Activated CD8-positive, alpha-beta memory T cell treated with anti-CD3 and anti-CD28 coated beads, Interleukin-2, amount 50 U/mL, for 48 hours (primary cell): ENCODE measurements at places on chromosomes 2 and 18.
A peak's percentile ranks its signal among the peaks of the same experiment; 100 is the strongest.

DNA sequence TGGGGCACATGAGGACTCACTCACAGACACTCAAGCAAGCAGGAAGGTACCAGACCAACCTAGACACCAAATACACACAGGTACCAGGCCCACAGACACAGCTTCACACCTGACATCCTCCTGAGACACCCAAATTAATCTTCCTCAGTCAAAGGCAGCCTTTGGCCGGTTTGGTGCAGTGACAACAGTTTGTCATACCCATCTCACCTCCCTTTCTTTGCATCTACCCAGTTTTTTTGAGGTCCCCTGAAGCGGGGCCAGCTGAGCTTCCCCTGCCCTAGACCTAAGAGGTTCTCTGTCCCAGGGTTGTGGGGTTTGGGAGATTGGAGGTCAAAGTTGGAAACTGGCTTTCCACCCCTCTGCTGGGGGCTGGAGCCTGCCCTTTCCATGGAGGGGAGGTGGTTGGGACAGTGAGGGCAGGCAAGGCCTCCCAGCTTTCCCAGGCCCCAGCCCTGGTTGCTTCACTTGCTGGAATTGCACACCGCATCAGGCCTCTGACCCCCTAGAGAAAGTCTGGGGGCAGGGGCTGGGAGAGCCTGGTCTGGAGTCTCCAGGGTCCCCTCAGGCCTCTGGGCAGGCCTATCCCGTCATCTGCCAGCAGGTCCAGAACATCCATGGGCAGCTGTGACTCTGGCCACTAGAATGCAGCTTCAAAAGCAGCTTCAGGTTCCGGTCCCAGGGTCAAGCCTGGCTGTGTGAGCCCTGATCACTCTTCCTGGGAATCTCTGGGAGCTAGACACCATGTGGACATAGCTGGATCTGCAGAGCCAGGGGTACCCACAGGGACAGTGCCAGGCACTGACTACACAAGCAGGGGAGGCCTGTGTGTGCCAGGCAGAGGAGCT, 12.5 kb upstream of the TEX261 start:
- no peak for DNase-seq

GRCh38 chr18:8188184-8188583, 421.1 kb upstream of the RAB12 start:
- DNase-seq, result no peak

- no peak for DNase-seq
Measured at GRCh38 chr2:239341840-239342239, 59.0 kb downstream of the HDAC4 start.

DNA sequence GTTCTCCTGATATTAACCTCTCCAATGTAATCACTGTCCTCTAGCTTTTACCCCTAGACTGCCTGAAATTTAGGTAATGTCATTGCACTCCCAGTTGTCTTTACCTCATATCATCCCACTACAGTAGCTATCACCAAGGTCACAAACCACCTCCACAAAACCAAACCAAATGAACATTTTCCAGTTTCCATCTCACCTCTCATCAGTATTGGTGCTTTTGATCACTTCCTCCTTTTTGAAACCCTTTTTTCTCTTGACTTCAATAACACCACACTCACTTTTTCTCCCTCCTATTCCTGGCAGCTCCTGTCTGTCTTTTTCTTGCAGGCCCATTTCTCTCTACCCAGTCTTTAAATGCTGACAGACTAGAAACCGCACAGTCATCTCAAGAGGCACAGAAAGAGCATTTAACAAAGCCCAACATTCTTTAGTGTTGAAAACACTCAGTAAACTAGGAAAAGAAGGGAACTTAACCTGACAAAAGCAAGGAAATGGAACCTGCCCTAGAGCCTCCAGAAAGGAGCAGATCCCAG, 95.9 kb upstream of the SIX2 start:
- no peak for DNase-seq

DNA sequence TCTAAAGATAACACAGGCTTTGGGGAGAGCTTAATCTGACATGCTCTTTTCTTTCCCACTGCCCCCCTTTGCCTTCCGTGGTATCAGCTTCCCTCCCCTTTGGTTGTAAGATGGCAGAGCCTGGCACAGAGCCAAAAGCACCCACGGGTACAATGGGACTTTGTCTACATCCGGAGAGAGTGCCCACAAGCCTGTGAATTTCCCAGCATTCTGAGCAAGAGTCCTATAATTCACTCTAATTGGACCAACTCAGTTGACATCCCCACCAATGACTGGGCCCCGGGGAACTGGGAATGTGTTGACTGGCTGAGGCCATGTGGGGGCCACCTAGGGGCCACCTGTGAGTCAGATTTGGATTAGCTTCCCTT, 20.1 kb upstream of the C2orf72 start:
- no peak for DNase-seq

GRCh38 chr2:127659408-127660290, 13.7 kb downstream of the GPR17 start:
- no peak for DNase-seq

GRCh38 chr2:168626647-168627046, 170.6 kb downstream of the CERS6 start:
- no peak for DNase-seq

DNA sequence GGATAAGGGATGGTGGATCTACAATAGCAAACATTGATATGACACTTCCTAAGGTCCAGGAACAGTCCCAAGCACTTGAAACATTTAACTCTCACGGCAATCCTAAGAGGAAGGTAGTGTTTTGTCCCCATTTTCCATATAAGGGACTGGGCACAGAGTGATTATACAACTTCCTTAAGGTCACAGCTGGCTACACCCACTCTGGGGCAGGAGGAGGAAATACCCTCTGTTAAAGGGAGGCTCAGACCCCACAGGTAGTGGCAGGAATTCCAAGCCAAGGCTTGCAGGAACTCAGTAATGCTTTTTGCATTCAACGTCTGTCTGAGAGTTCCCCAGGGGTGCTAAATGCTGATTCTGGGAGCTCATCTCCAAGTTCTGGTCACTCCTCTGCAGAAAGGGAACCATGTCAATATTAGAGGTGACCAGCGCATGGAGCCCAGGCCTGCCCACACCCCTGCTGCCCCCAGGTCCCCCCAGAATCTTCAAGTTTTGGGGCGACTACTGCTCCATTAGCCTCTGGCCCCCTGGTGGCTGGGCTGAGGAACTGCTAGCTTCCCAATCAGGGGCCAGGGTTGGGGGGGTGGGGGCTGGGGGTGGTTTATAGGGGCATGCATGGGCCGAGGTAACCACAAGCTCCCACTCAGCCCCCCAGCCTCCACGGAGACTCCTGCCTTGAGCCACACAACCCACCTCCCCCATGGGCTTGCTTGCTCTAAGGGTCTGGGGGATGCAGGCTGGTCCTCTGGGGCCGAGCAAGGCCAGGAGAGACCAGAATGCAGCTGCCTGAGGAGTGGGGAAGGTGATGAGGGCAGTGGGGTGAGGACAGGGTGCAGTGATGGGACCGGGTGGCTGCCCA, 11.1 kb downstream of the OBSL1 start:
- DNase-seq, result peak; percentile 59

DNA sequence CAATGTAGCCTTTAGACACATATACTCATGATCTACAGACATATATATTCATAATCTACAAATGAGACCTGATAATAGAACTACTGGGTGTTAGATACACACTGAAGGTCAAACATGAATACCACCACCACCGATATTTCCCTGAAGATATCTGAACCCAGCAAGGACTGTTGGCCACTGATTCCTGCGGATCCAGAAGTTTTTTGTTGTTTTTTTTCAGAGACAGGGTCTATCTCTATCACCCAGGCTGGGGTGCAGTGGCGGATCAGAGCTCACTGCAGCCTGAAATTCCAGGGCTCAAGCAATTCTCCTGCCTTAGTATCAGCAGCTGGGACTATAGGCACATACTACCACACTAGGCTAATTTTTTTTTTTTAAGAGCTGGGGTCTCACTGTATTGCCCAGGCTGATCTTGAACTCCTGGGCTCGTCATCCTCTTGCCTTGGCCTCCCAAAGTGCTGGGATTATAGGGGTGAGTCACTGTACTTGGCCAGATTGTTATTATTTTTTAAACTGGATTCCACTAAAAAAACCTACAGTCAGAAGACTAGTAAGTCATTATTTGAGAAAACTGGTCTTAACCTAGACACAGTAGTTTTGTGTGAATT, 1.8 kb downstream of the METTL5 start:
- no peak for DNase-seq

DNA sequence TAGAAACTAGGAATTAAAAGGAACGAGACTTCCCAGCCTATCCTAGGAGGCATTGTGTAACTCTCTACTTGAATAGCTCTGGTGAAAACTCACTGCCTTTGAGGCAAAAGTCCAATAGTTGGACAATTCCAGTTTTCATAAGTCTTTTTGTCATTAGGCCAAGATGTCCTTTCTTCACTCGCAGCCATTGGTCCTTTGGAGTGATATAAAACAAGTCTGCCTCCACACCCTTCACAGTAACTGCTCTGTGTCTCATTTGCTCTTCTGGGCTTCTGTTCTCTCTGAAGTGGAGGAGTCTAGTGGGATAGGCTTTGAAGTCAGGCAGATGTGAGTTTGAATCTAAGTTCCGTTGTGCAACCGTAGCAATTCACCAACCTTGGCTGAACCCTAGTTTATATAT, 28.2 kb downstream of the ANTXR1 start:
- DNase-seq, result no peak

- no peak for DNase-seq
Measured at GRCh38 chr2:170340693-170341068, 162.7 kb downstream of the MYO3B start.

- no peak for DNase-seq
Measured at GRCh38 chr2:229909090-229909489, 12.7 kb downstream of the TRIP12 start.

DNA sequence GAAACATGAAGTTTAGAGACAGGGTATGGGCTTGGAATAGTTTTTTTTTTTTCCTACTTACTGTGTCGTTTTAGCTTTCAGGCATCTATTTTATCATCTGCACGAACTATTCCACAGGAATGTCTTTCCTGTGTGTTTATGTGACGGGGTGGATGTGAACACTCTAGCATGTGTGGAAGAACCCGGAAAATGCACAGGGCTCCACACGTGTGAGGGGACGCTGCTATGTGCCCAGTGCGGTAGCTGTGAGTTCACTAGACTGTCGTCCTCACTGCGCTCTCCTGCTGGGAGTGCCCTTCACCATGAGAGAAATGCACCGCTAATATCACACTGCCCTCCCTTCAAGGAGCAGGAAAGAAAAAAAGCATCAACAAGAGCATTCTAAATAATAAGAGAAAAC, 250.8 kb upstream of the PXDN start:
- no peak for DNase-seq

- no peak for DNase-seq
Measured at GRCh38 chr2:231144896-231145295, 20.1 kb upstream of the HTR2B start.

GRCh38 chr2:67232936-67233335, 164.2 kb upstream of the ETAA1 start:
- DNase-seq, result no peak

- DNase-seq, result peak; percentile 41
Measured at GRCh38 chr2:240196716-240197461, 56.4 kb upstream of the OTOS start.

- no peak for DNase-seq
Measured at GRCh38 chr2:18980104-18980785, 378.2 kb downstream of the OSR1 start.

- no peak for DNase-seq
Measured at GRCh38 chr2:38185012-38185491, 109.1 kb upstream of the CYP1B1 start.

DNA sequence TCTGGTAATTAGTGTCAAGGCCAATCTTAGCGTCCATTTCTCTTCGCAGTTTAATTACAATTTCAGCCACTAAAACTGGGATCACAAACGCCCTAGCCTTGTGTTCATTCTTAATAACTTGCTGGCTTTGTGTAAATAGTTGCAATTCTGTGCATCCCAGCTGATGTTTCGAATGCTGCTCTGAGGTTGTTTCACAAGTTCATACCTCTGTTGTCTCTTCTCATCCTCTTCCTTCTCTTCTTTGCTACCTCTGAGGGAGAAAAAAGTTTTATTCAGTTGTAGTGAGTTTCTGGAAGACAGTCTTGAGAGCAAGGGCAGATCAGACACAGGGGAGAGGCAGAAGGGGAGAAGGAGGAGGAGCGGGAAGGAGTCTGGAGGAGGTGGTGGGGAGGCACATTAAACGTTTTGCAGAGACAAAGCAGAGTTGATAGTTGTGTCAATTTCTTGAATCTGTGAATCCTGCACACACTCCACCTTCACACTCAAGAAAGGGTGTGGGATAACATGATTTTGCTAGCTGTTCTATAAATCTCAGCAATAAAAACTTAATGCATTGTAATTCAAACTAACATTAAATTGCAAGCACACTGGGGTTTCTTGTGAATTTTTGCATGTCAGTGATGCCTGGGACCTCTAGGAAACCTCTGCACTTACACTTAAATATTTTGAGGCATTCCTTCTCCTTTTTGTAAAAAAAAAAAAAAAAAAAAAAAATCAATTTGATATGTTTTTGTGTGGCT, 6.8 kb downstream of the MEIS1 start:
- no peak for DNase-seq

DNA sequence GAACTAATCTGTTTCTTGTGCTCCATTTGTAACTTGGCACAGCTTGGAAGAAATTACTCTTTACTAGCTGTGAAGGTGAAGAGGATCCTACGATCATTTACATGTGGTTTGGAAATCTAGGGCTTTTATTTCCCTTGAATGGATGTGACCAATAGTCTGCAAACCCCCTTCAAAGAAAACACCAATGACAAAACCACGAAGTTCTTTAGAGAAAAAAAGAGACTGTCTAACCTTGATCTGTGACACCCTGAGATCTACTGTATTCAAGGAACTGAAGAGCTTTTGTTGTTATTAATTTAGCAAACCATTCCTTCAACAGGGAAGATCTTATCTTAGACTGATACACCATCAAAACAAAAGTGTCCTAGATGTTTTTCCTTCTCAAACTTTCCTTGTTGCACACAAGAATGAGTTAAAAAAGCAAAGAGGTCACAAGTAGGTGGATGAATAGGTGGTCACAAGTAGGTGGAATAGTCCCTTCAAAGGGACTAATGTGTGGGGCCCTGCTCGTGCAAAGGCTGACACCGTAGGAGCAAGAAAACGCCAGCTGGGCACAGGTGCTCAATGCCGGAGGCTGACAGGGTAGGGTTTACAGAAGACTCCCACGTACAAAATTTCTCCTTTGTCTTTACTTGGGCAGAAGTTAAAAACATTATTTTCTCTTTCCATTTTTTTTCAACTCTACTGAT, 95.6 kb upstream of the ITGB6 start:
- DNase-seq, result no peak

DNA sequence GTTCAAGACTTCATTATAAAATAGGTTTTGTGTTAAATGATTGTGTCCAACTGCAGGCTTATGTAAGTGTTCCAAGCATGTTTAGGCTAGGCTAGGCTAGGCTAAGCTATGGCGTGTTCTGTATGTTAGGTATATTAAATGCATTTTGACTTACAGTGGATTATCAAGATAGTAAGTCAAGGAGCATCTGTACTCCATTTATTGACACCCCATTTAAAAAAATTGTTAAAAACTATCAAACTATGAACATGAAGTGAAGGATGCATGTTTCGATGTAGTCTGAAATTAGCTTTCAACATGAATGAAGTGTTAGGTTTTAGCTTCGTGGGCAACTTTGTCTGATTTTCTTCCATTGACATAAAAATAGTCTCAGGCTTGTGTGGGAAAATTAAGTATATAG, 290.5 kb downstream of the PARD3B start:
- no peak for DNase-seq
